ENCODE measurements at places on chromosomes 2 and 18. TPM values are rescaled to one million over a fixed set of nuclear protein-coding genes. Genes with fewer than 3 reads are reported as not detected.

DNA sequence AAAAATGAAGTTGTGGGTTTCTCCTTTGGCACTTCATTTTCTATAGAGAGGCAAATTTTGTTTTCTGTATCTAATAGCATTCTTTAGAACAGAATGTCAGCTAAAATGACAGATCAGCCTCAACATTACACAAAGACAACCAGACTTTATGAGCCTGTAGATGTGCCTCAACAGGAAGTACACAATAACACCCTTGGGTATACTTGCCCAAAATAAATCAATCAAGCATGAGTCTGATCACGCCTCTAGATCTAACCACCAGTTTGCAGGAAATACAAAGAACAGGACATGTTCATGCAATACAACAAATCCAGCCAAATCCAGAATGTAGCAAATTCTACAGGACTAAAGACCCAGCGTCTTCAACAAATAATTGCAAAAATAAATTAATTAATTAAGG lies 11.2 kb upstream of the DAPL1 start:
- no peak for DNase-seq

DNA sequence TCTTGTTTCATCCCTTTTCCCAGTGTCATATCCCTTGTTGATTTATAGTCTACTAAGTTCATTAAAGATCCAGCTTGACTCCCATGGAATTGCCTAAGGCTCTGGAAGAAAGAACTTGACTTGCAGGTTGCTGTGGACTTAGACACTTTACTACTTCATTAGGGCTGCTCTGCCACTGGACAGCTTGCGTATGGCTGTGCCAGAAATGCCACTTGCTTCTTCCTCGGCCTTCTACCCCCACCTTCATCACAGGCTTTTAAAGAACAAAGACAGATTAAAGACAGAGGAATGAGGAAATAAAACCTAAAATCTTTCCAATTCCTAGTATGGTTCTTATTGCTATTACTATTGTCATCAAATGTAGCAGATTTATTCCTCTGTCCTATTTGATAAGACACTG lies 591.7 kb downstream of the BCL11A start:
- DNase-seq = no peak

DNA sequence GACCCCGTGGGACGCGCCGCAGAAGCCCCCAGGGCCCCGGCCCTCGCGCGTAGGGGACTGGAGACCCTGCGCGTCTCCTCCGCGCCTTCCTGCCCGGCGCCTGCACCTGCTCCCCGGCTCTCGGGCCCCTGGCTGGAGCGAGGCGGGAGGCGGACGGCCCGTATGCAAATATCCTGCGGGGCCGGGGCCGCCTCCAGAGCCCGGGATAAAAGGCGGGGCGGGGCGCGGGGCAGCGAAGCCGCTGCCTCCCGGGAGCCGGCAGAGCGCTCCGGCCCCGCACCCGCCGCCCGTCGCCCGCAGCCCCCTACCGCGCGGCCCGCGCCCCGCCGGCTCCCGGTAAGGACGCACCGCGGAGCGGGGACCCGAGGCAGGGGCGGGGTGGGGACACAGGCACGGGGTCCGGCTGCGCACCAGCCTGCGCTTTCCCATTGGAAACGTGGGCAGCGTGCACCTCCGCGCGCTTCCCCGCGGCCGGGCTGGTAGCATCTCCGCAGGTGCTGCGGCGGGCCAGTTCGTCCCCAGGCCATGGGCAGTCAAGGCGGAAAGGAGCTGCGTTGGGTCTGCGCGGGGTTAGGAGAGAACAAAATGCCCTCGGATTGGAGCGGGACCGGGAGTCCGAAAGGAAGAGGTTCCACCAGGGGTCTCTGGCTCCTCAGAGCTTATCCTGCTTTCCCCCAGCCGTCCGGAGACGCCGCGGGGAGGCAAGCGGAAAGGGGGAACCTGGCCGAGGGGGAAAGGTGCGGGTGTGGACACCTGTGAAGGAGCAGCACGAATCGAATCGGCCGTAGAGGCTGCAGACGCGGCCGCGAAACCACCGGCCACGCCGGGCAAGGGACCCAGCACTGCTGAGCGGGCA lies at the start of gene ATP6V1C2:
Gene ATP6V1C2, plus strand, starts transcription at position 235 of the 856 bp plus-strand sequence. CDS start 1,220 bp downstream, outside the sequence.
- peak; percentile 61 for DNase-seq

DNA sequence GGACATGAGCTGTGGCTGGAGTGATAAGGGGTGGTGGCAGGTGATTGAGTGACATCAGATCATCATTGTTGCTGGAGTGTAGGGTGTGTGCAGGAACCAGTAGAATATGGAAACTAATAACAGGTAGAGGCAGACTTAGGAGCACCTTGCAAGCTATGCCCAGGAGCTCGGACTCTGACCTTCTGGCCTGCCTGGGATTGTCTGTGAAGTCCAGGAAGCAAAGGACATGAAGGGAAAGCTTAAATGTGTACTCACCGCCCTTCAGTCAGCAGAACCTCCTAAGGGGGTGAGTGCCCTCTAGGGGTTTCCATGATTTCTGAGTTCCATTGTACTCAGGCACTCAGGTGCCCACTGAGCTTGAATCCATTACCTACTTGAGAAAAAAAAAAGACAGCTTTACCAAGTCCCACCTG lies 104.2 kb downstream of the CRIM1 start:
- peak; percentile 55 for DNase-seq

HOXD13 gene
- total RNA-seq = not detected

Measured in PC-9 (cell line).